IPS DF 6.9 (cell line): ENCODE measurements at places on chromosomes 2 and 18.

GRCh38 chr2:33602201-33602830 is 3.2 kb upstream of the FAM98A start:
- DNase-seq = no peak

GRCh38 chr18:21769206-21769605 is 28.6 kb downstream of the MIB1 start:
- no peak for DNase-seq

DNA sequence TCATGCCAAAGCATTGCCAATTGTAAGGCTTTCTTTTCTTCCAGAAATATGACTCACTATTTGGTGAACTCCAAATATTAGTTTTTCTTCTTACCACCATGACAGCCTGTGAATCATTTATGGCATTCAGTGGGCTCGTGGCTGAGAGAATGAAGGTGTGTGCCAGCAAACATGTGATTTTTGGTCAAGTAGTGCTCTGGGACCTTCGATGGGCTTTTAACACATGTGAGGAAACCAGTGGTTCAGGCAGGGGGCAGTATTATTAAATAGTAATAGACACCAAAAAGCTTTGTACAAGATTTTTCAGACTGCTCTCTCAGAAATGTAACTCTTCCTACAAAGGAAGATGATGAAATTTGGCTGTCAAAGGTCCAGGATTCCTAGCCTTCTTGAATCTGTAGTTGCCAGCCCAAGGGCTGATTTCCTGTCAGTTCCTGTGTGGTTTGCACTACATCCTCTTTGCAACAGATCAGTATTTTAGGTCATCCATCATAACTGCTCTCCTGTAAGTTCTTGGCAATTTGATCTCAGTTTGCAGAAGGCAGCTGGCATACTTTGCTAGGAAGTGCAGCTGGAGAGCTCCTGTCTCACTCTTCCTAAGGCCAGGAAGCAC is 64.3 kb downstream of the BABAM2 start:
- DNase-seq = no peak

DNA sequence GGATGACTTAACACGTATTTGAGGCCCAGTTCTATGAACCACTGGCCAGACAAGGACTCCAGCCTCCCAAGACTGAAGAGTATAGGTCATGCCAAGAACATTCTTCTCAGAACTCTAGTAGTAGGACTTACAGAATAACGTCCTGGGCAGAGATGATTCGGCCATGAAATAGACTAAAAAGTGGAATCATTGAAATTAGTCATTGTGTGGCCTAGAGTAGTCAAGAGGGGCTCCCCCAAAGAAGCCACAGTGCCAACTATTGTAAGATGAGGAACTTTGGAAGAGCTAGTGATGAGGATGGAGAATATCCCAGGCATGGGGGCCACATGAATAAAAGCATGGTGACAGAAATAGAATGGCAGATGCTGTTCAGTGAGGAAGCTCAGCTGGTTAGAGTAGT is 101.1 kb downstream of the TRIB2 start:
- no peak for DNase-seq

- no peak for DNase-seq
These were observed 21.9 kb downstream of the PIGN start for GRCh38 chr18:62164855-62165487.

DNA sequence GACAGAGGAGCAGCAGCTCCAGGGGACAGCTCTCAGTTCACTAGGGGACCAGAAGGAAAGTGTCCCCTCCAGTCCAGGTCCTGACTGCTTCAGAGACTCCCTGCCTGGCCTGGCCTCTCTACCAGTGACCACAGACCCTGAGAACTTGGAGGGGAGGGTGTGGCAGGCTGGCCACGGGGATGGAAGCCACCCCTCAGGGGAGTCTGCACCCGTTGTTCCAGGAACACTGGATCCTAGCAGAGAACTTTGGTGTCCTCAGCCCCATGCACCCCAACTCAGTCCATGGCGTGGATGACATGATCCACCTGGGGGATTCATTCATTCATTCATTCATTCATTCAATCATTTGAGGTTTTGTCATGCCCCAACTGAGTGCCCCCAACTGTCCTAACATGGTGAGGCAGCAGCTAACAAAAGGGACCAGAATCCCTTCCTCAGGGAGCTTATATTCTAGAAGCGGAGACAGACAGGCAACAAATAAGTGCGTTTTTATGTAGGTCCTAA is 31.9 kb downstream of the MYO7B start:
- DNase-seq = no peak
